Activated CD8-positive, alpha-beta memory T cell treated with anti-CD3 and anti-CD28 coated beads for 1 hour (primary cell): ENCODE measurements at places on chromosomes 3 and 15.
A peak's percentile ranks its signal among the peaks of the same experiment; 100 is the strongest.

DNA sequence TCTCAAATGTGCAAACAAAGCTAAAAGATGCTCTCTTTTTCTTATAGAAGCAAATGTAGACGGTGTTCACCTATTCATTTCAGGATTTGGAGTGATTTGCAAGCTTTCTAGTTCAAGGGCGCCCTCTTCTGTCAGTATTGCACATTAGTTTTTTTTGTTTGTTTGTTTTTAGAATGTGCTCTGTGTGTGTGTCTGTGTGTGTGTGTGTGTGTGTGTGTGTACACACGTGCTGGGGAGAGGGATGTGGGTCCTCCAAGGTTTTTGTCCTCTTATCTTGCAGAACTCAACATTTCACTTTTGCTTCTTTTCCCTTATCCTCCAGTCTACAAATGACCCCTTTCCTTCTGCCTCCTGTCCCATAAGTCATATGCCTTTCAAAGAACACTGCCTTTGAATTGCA is 23.5 kb downstream of the DNAH1 start:
- DNase-seq = peak; percentile 21

DNA sequence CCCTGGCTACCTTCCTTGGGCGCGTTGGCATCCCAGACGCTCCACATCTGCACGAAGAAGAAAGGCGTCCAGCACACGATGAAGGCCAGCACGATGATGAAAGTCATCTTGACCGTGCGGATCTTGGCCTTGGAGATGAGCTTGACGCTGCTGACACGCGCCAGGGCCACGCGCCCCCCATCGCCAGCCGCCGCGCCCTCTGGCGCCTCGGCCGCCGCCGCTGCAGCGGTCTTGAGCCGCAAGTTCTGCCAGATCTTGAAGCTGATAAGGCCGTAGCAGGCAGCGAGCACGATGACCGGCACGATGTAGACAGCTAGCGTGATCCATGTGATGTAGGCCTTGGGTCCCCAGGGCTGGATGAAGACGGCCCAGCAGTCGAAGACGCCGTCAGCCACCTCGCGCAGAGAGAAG is 2.2 kb downstream of the OXTR start:
- no peak for DNase-seq

- DNase-seq = no peak
Measured at GRCh38 chr15:68586274-68586961, 7.6 kb downstream of the CORO2B start.

- no peak for DNase-seq
Measured at GRCh38 chr15:37253877-37254276, 153.5 kb upstream of the MEIS2 start.

DNA sequence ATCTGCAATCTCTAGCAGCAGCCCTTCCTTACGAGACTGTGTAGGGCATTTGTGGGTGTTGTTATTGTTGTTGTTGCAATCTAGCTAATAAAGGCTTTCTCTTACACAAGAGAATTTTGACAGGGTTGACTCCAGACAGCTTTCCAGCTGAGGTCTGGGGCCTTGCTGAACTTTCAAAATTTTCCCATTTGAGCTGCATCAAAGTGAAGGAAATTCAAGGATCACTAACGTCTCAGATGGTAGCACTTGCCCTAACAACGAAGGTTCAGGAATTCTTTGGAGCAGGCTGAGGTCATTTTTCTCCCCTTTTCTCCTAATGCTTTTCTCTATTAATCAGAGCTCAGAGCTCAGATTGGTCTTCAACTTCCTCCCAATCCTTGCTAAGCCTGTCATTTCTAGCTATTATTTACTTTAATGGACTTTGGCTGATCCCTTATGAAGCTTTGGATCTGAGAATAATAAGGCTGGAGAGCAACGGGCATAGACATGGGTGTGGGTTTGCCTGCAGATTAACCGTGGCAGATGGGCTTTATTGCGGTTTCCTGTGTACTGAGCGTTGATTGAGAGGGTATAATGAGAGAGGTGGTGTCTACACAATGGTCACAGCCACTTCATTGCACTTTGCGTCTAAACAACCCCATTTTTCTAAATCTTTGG is 614.0 kb upstream of the AGTR1 start:
- DNase-seq = no peak

DNA sequence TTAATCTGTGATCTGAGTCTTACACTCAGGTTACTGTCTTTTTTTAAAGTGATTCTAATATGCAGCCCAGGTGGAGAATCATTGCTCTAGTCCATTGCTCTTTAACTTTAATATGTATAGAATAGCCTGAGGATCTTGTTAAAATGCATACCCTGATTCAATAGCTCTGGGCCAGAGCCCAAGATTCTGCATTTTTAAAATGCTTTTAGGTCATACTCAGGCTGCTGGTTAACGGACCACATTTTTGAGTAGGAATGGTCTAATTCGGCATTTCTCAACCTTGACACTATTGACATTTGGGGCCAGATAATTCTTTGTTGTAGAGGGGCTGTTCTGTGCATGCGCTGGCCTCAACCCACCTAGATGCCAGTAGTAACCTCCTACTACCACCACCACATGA is 20.9 kb upstream of the FSTL1 start:
- no peak for DNase-seq

DNA sequence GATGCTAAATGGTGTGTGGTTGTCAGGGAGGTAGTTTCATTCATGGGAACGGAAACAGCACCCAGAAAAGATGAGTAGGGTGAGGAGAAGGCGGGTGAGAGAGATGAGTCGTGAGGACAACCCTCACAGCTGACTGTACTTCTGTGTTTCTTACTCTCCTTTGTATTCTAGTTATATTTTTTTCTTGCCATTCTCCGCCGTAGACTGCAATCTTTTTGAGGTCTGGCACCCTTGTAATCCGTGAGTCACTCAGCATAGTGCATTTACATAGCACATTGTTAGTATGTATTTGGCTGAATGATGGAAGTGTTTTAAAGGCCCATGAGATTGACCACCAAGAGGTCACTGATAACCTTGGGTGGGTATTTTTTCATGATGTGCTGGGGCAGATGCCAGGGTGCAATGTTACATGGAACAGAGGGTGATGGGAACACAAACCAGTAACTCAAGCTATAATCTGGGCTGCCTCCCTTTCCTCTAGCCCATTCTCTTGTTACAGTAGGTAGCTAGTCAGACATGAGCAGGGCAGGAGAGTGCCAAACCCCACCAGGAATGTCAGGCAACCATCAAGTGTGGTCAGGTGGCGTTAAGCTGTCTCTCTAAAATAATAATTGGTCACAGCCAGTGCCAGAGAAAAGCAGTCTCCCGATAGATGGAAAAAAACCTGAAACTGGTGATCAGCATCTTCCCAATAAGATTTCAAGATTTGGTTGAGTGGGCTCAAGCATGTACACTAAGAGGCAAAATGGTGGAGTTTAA is 18.8 kb upstream of the DGKG start:
- DNase-seq = no peak

GRCh38 chr3:69294014-69294766 is 91.7 kb downstream of the FRMD4B start:
- no peak for DNase-seq

DNA sequence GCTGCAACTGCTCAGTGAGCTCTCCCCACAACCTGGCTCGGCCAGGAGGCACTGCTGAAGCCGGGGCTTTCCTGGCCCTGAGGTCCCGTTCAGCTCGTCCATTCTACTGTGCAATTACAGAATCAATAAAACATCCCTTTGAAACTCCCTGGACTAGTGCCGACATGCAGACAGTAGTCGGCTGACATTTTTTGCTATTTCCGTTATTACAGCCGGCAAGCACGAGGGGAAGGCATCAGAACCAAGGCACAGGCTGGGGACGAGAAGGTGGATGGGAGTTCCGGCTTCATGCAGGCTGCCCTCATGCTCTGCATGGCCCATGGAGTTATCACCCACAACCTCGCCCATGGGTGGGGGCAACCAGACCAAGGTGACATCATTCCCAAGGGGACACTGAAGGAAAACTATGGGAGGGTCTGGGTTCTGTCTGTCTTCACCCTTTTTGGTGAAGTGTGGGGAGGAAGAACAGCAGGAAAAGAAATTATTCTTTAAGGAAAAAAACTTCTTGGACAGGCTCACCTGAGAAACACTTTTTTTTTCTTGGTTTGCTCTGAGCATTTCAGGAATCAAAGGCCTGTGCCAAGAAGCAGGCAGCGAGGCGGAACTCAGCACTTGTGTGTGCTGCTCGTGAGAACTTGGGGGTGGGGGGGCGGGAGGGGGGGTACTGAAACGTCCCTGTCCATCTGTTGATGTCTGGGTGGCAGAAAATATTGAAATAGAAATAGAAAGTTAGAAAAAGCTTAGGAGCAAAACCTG is 154.5 kb downstream of the FOXP1 start:
- DNase-seq = no peak

DNA sequence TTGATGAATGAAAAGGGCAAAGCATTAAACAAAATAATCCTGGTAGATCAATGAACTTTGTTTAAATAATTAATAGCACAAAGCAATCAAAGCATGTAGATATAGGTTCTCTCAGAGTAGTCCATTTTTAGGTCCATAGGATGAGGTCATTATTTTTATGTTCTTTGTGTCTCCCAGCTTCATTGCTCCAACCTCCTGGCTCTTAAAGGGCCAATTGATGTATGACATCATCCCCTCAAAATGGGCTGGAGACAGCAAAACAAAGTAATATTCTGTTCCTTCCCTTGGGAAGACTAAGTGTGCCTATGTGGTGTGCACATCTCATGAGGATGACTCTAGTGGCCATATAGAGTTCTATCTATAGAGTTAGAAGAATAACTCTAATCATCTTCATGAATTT is 49.5 kb downstream of the HMG20A start:
- DNase-seq = no peak

GRCh38 chr3:122077293-122078234 is 22.4 kb downstream of the CD86 start:
- no peak for DNase-seq

DNA sequence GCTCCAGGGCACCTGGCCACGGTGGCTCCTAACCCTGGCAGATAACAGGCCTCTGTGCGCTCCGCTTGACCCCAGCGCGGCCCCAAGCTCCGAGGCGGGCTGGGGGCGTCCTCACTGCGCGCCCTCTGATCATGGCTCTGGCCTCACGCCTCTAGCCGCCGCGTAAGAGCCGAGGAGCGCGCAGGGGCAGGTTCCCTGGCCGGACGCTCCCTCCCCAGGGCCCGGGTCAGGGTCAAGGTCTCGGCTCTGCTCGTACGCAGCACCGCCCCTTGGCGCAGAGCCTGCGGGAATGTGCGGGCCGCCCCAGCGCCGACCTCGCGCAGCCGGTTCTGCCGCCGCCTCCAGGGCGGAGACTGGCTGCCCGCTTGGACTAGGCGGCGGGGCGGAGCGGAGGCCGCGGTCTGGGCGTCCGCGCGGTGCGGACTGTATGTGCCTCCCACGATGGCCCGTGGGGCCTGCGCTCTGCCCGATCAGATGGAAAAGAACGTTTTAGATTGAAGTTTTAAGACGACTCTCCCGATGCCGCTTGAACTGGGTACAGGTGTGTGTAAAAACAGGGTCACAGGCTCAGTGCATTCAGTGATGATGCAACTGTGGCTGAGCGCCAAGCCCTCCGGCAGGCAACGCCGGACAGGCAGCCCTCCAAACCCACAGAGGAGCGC is 40.8 kb downstream of the CHST14 start:
- no peak for DNase-seq

GRCh38 chr15:35319354-35319753 is 226.6 kb downstream of the DPH6 start:
- no peak for DNase-seq

GRCh38 chr3:58020783-58021071 is 12.5 kb downstream of the FLNB start:
- DNase-seq = no peak

- DNase-seq = no peak
Measured at GRCh38 chr15:68204776-68205557, at the start of gene CALML4. Gene CALML4, minus strand, starts transcription at chr15:68205332. Its CDS starts 85 bp downstream, at chr15:68205247.

DNA sequence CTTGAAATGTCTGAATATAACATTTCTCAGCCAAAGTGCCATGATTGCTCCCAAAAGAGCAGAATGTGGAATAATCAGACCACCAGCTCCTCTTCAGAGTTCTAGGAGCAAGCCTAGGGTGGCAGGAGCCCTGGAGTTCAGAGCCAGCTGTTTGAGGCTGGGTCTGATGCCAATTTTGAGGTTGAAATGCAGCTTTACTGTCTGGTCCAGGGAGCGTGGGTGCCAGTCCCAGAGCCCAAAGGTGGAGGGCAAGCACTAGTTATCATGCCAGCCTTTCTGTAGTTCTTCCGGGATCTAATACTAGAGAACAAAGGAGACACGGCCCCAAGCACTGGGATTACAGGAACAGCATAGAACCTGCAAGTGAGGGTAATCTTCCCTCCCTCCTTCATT is 69.3 kb downstream of the TNFAIP8L3 start:
- no peak for DNase-seq

GRCh38 chr3:98982351-98982750 is 80.9 kb upstream of the DCBLD2 start:
- no peak for DNase-seq

- no peak for DNase-seq
Measured at GRCh38 chr15:42355291-42355690, 4.0 kb upstream of the CAPN3 start.

GRCh38 chr15:36903195-36903594 is 197.2 kb downstream of the MEIS2 start:
- DNase-seq = no peak

GRCh38 chr3:120823156-120823555 is 80.6 kb downstream of the GTF2E1 start:
- no peak for DNase-seq

GRCh38 chr3:144663456-144664436 is 692.1 kb downstream of the DIPK2A start:
- DNase-seq = no peak

DNA sequence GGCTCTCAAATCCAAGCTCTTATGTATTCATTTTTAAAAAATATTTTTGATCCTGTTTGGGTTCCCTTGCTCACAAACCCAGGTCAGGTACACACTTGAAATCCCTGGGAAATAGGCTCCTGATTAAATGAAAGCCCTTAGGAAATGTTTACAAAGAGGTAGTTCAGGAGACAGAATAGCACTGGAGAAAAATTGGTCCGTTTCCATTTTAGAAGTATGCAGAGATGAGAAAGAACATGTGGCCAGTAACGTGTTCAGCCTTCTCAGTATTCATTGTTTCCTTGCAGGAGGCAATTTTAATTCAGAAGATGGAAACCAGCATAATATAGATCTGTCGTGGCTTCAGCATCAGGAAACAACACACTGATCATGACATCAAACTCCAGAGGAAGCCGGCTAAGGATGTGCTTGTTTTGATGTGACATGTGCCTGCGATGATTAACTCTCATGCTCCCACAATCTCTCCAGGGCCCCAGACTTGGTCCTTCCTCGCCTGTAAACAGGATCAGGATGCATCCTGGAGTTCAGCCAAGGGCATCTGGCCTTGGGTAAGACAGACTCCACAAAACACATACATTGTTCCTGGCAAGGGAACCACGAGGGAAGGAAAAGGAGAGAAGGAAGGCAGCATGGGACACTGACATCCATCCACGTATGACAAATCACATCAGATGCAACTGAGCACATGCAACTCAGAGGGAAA is 350.5 kb upstream of the THBS1 start:
- DNase-seq = no peak
